ENCODE measurements at places on chromosomes 7 and 10.

GRCh38 chr7:158620839-158621441 lies 33.3 kb upstream of the PTPRN2 start:
- DNase-seq: no peak

GRCh38 chr10:121310151-121310711 lies 288.0 kb downstream of the FGFR2 start:
- DNase-seq: no peak

GRCh38 chr10:24723386-24723787 lies 300 bp downstream of the ARHGAP21 start:
- no peak for DNase-seq

DNA sequence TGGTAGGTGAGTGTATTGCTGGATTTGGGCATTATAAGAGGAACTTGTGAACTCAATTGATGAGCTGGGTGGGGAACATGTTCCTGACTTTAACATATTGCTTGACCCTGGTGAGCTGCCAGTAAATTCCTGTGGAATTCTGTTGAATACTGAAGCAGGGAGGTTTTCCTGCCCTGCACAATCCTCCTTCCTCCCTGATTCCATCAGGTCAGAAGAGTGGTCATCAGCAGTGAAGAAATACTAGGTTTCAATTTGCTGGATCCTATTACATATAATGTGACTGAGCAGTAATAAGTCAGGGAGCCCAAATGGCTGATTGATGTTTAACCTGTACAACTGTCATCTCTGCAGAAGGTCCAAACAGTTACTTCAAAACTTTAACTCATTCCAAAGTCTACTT lies 581.2 kb downstream of the SUGCT start:
- DNase-seq: no peak

DNA sequence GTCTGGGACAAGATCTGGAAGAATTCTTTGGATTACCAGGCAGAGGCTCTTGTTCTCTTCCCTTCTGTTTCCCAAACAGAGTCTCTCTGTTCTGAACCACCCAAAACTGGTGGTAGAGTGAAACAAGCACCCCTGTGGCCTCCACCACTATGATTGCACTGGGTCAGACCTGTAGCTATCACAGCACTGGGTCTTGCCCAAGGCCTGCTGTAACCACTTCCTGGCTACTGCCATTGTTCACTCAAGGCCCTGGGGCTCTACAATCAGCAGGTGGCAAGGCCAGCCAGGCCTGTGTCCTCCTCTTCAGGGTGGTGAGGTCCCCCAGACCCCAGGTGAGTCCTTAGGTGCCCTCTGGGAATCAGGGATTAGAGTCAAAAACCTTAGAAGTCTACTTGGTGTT lies 4.1 kb upstream of the LRRC17 start:
- DNase-seq: no peak

DNA sequence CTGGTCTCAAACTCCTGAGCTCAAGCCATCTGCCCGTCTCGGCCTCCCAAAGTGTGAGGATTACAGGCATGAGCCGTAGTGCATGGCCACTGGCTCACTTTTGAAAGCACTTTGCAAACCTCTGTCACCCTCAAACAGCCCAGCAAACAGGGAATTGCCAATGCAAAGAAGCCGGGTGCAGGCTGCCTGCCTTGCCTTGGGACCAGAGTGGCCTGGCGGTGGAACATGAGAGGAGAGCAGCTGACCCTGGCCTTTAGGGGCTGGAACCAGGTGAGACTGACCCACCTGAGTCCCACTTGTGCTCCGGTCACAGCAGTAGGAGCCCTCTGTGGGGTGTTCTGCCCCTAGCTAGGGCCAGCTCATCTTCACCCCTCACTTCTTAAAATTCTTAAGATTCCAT lies 237.1 kb upstream of the GALNT17 start:
- no peak for DNase-seq

DNA sequence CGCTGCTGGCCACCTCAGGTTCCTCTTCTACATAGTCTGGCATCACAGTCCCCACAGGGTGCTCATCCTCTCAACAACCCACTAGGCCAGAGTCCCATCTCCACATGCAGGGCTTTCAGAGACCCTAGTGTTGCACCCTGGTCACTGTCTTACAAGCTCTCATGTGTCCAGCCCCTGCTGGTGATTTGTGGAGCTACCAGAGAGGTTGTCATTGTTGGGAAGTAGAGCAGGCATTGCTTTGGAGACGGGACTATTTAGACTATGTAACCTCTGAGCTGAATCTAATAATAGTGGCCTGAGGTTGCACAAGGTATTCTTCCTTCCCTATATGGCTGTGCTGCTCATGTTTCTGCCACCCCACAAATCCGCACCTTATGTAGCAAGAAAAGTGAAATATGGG lies 135.3 kb upstream of the VWC2 start:
- no peak for DNase-seq

DNA sequence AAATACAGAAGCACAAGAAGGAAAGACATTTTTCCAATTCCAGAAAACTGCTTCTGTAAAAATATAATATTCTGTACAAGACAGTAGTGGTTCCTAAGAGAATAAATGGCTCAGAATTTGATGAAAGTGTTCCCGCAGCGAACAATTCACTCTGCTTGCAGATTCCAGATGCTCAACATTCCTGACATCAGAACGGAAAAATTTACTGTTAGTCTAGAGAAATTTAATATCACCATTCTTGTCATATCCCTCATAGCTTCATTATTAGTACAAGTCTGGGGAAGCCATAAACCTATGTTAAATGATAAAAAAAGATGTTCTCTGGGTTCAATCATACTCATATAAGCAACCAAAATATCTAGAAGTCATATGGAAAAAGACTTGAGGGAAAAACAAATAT lies 83.6 kb downstream of the MPP7 start:
- DNase-seq: no peak

GRCh38 chr10:51907361-51907760 lies 208.0 kb upstream of the CSTF2T start:
- no peak for DNase-seq

- no peak for DNase-seq
Observed at GRCh38 chr10:129126982-129127381, 340.1 kb upstream of the MGMT start.

GRCh38 chr10:4407783-4408182 lies 418.2 kb upstream of the AKR1E2 start:
- no peak for DNase-seq

DNA sequence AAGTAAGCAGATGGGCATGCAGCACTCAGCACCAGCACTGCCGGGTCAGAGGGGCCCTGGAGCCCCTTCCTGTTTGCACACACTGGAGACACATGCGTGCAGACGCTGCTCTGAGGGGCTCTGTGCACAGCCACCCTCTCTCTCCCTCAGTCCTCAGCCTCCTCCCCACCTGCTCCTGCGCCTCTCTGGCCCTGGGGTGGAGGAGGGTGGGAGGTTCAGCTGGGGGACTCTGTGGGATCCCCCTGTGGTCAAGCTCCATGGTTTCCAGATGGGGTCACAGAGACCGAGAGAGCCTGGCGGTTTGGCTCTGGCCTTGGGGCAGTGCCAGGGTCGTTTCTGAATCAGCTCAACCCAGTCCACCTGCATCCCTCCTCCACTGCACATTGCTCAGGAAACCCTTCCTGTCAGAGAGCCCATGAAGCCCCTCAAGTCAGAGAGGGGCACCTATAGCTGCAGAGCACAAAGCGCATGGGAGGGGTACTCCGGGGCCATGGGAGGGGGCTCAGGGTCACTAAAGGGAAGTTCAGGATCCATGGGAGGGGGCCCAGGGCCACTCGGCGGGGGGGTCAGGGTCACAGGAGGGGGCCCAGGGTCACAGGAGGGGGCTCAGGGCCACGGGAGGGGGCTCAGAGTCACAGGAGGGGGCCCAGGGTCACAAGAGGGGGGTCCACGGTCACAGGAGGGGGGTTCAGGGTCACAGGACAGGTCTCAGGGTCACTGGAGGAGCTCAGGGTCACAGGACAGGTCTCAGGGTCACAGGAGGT lies 161.7 kb downstream of the ADARB2 start:
- DNase-seq: no peak

- no peak for DNase-seq
Observed at GRCh38 chr10:122674781-122675180, 24.9 kb downstream of the C10orf120 start.

DNA sequence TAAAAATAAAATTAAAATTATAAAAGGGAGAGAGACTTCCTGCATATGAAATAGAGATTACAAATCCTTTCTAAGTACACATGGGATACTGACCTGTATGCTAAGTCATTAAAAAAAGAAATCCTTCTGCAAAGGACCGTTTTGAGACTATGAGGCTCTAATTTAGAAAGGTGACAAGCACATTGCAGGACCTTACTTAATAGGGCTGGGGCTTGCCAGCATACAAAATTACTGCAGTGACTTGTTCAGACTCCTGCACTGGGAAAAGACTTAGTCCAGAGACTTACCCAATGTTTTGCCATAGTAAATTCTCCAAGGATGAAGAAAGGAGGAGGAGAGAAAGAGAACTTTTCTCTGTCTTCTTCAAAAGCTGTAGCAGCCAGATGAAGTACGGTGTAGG lies 193.6 kb downstream of the KCNMA1 start:
- DNase-seq: no peak

DNA sequence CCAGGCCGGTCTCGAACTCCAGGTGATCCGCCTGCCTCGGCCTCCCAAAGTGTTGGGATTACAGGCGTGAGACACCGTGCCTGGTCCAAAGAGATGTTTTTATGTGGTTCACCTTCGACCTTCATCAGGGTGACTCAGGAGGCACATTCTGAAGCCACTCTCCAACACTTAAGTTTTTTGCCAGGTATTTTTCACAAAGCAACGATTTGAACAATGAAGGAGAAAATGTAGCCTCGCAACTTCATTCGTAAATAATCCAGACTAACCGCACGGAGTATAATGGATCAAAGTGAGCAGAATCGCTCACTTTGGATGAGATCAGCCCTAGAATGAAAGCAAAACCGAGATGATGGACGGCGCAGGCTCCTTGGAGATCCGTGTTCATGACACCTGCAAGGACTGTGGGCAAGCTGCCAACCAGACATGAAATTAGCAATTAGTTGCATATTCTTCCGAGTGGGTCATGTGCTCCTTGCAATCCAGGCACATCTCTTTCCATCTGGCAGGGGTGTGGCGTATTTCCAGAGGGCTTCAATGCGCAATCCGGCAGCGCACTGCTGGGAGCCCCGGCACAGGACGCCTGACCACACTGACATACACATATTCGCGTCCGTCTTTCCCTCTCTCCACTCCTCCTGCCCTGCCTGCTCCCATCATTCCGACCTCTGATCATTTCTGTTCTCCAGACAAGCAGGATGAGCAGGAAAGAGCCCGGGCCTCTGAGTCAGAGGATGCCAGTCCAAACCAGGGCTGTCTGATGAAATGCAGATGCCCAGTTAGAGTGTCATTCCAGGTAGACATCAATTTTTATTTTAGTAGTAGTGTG lies 148.4 kb downstream of the KLF6 start:
- DNase-seq: no peak

DNA sequence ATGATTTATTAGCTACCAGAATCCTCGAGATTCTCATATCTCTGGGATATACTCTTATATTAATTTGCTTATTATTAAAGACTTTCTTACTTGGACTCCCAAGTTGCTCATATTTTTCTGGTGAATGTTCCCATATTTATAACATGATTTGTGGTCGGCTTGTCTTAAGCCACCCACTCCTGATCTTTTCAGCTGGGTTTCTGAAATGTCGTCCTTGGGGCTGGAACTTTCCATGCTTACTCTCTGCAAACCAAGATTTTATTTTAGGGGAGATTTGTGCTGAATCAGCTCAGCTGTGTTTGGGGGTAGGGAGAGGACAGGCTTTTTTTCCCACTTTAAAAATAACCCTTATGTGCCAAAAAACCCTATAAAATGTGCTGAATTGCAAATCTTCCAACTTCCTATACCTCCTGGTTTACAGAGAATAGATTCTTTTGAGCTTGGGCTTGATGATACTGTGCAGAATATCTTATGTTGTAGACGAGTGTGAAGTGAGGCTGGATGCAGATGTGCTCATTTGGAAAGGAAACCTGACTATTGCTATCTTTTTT lies 162.1 kb downstream of the SND1 start:
- no peak for DNase-seq

GRCh38 chr7:92634205-92634604 lies 44.0 kb upstream of the FAM133B start:
- no peak for DNase-seq

- no peak for DNase-seq
Observed at GRCh38 chr7:96837593-96837992, 127.9 kb upstream of the SEM1 start.

GRCh38 chr10:28715757-28716156 lies 38.4 kb downstream of the BAMBI start:
- DNase-seq: no peak

DNA sequence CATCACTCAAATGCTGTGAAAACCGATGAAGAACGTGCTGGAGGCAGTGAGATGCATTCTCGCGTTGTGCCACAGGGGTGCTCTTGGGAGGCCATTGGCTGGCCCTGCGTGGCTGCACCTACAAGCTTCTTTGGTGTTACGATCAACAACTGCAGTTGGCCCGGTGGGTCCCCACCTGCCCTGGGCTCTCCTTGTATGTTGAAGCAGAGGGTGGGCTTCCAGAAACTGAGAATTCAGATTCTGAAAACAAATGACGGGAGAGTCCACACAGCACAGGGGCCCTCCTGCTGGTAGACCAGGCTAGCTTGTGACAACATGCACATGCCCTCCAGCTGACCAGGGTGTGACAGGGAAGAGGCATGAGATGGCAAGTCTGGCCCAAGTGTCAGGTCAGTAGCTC lies 23.7 kb upstream of the DDC start:
- no peak for DNase-seq

DNA sequence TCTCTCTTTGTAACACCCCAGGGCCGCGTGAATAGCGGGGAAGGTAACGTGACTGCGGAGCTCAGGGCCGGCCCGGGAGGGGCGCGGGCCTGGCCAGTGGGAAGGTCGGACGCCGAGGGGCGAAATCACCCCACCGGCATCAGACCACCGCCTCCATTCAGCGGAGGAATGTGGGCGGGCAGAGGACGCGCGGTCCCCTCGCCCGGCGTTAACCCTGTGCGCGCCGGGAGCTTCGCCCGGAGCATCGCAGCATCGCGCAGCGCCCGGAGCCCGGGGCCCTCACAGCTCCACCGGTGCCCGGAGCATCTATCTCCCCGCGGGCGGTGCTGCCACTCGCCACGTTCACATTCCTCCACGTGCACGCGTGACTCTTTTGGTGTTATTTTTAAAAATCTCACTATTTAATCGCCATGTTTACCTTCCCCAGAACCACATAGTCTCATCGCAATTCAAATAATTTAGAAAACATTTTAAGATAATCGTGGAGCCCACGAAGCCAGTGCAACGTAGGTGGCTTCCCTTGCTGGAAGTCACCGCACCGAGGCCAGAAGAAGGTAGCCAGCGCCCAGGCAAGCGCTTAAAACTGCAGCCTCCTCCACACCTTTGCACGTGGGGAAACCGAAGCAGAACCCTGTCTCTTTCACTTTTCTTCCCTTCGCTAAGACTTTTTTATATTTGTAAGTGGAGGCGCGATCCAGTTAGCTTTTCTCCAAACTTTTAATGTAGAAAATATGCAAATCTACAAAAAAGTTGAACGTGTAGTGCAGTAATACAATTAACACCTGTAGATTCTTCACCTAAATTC lies 21.8 kb downstream of the FGFBP3 start:
- peak; percentile 6 for DNase-seq

- DNase-seq: no peak
Observed at GRCh38 chr10:86289577-86289868, 77.1 kb downstream of the GRID1 start.

Data from stimulated activated CD8-positive, alpha-beta memory T cell treated with anti-CD3 and anti-CD28 coated beads, Interleukin-15, amount 100 ng/mL, for 1 hour (primary cell).